Calu3 (cell line): ENCODE measurements at places on chromosomes 16 and 17. TPM values are rescaled to one million over a fixed set of nuclear protein-coding genes. Genes with fewer than 3 reads are reported as not detected.

Gene RND2
- 0.15 and 0.40 TPM in 2 replicates for total RNA-seq

Gene TMIGD1
- not detected in 2 replicates for total RNA-seq

Gene AANAT
- total RNA-seq: not detected in 2 replicates

Gene KIF19
- not detected in 2 replicates for total RNA-seq

Gene MMP15
- total RNA-seq: 81.4 and 93.7 TPM in 2 replicates

Gene ITGAD
- total RNA-seq: not detected in 2 replicates

Gene HOXB4
- 28.0 and 31.1 TPM in 2 replicates for total RNA-seq

Gene RNF40
- total RNA-seq: 130 and 136 TPM in 2 replicates

Gene DHODH
- 19.7 and 21.3 TPM in 2 replicates for total RNA-seq

Gene FOXF1
- total RNA-seq: not detected in 2 replicates

Gene CHST6
- 3.3 and 4.3 TPM in 2 replicates for total RNA-seq

DNA sequence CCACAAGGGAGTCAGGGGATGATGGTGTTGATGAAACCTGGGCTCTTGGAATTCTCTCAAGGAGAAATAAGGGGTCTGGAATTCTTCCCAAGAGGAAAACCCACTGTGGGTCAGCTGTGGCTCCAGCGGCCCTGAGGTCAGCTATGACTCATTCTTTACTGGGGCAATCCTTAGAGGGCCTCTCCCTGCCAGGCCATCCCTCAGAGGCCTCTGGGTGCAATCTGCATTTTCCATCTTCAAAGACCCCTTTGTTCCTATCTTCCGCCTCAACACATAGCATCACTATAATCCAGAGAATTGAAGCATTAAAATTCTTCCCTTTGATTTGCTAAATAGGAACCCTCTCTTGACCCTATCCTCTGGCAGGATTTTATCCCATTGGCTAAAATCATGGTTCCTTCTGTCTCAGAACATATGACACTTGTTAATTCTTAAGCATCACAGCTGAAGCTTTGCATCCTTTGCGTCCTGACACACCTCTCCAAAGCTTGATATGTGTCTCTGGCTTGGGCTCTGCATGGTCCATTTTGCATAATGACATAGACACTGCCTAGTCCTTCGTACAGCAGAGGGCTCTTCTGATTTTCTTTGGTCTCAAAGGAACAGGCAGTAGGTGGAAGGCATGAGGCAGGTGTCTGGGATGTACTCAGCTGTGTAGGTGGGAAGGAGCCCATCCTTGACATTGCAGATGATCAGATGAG, 4.4 kb upstream of the KRT37 start:
- DNase-seq: no peak
- H3K4me3 ChIP-seq: no peak overlapping the region
- no peaks in the 10 kb centered on the region for H3K27me3 ChIP-seq
- H3K36me3 ChIP-seq: no peaks in the 10 kb centered on the region

- peaks cover 18% of the 10 kb centered on the region for H3K27me3 ChIP-seq
- H3K36me3 ChIP-seq: no peaks in the 10 kb centered on the region
- no peak overlapping the region for H3K27ac ChIP-seq
- H3K4me1 ChIP-seq: peaks cover 10% of the 10 kb centered on the region
Measured at GRCh38 chr17:27520491-27521185, 64.4 kb downstream of the KSR1 start.

DNA sequence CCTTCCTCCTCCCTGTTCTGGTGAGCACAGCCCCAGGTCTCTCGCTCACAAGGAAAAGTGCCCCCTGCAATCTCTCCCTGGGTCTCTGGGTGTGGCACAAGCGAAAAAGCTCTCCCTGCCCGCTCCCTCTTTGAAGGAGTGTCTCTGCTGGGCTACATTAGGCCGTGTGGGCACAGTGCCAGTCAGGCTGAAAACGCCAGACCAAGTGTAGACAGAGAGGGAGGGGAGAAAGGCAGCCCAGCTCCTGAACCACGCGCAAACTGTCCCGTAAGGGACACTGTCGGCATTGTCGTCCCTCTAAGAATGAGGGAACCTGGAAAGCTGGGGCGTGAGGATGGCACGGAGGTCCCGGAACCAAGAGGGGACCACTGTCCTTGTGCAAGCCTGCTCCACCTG, 3.9 kb downstream of the SMIM5 start:
- peaks cover 44% of the 10 kb centered on the region for H3K4me1 ChIP-seq
- H3K36me3 ChIP-seq: peaks cover 43% of the 10 kb centered on the region
- no peak for DNase-seq
- no peak overlapping the region for H3K27ac ChIP-seq

GRCh38 chr17:17853811-17854447, 17.1 kb upstream of the SREBF1 start:
- DNase-seq: no peak
- no peak overlapping the region for H3K4me3 ChIP-seq
- H3K36me3 ChIP-seq: no peaks in the 10 kb centered on the region
- peaks cover 5% of the 10 kb centered on the region for H3K4me1 ChIP-seq

- no peaks in the 10 kb centered on the region for H3K27me3 ChIP-seq
- peaks cover 9% of the 10 kb centered on the region for H3K4me1 ChIP-seq
- peaks cover 64% of the 10 kb centered on the region for H3K36me3 ChIP-seq
- DNase-seq: no peak
Measured at GRCh38 chr16:58187665-58188421, 10.1 kb downstream of the CSNK2A2 start.

DNA sequence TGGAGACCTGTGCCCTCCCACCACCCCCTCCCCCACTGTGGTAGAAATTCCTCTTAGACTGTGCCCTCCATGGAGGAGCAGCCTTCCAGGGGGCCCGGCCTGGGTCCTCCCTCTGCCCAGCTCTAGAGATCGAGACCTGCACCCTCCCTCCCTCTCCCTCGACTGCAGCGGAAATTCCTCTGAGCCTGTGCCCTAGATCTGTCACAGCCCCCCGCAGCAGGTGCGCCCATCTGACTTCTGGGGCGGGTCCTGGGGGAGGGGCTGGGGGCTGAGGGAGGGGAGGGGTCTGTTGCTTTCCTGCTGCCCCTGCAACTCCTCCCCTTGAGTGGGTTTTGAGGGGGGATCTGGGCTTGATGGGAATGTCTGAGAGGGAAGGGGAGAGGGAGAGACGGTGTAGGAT, 177.8 kb upstream of the GSE1 start:
- peaks cover 9% of the 10 kb centered on the region for H3K4me1 ChIP-seq
- H3K27ac ChIP-seq: no peak overlapping the region
- H3K36me3 ChIP-seq: no peaks in the 10 kb centered on the region
- H3K4me3 ChIP-seq: no peak overlapping the region
- no peak for DNase-seq
- peaks cover 77% of the 10 kb centered on the region for H3K27me3 ChIP-seq

- no peak overlapping the region for H3K27ac ChIP-seq
- no peaks in the 10 kb centered on the region for H3K27me3 ChIP-seq
- no peak for DNase-seq
- H3K4me1 ChIP-seq: peaks cover 12% of the 10 kb centered on the region
Measured at GRCh38 chr17:69144331-69145255, 2.9 kb upstream of the ABCA6 start.

GRCh38 chr17:63356337-63356757, 89.8 kb downstream of the CYB561 start:
- peaks cover 6% of the 10 kb centered on the region for H3K4me1 ChIP-seq
- H3K36me3 ChIP-seq: no peaks in the 10 kb centered on the region
- H3K27ac ChIP-seq: no peak overlapping the region
- no peak overlapping the region for H3K4me3 ChIP-seq
- no peaks in the 10 kb centered on the region for H3K27me3 ChIP-seq
- no peak for DNase-seq

DNA sequence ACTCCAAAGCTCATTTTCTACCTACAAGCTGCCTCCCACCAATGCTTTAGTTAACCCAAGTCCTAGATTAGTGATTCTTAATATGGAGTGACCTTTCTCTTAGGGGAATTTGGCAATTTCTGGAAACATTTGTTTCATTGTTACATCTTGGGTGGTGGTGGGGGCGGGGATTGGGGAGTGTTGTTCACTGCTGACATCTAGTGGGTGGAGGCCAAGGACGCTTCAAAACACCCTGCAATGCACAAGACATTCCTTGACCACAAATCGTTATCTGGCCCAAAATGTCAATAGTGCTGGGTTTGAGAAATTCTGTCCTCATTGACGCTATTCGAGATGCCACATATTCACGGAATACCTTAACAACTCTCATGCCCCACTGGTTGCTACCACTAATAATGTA, 282.9 kb downstream of the RBFOX1 start:
- no peaks in the 10 kb centered on the region for H3K36me3 ChIP-seq
- no peak overlapping the region for H3K4me3 ChIP-seq
- no peaks in the 10 kb centered on the region for H3K4me1 ChIP-seq
- H3K27me3 ChIP-seq: no peaks in the 10 kb centered on the region
- H3K27ac ChIP-seq: no peak overlapping the region
- no peak for DNase-seq

GRCh38 chr17:47279062-47279801, 25.6 kb downstream of the ITGB3 start:
- DNase-seq: no peak
- peak overlapping the region; percentile 28 for H3K27ac ChIP-seq
- peaks cover 14% of the 10 kb centered on the region for H3K27me3 ChIP-seq
- no peaks in the 10 kb centered on the region for H3K36me3 ChIP-seq

GRCh38 chr17:40032322-40033320, 17.4 kb downstream of the CSF3 start:
- peaks cover 60% of the 10 kb centered on the region for H3K36me3 ChIP-seq
- H3K27me3 ChIP-seq: no peaks in the 10 kb centered on the region
- H3K27ac ChIP-seq: no peak overlapping the region
- H3K4me3 ChIP-seq: no peak overlapping the region

DNA sequence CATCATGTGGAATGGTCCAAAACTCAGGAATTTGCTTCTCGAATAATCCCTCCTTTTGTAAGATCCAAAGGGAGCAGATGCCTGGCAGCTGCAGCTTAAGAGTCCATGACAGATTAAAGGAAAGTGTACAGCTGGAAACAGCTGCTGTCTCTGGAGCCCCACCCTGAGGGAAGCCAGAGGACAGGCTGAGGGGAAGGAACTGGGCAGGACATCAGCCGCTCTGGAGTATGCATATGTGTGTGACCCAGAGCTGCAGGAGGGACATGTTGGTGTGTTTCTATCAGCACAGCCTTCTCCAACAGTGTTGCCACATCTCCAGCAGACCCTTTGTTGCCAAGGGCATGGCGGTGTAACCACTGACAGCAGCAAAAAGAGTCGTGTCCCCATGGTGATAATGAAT, 46.2 kb downstream of the CYB561 start:
- no peak for DNase-seq
- H3K4me3 ChIP-seq: no peak overlapping the region
- no peaks in the 10 kb centered on the region for H3K36me3 ChIP-seq

- peak overlapping the region; percentile 71 for H3K4me3 ChIP-seq
- H3K27ac ChIP-seq: peak overlapping the region; percentile 67
- H3K36me3 ChIP-seq: peaks cover 96% of the 10 kb centered on the region
- peaks cover 87% of the 10 kb centered on the region for H3K4me1 ChIP-seq
Measured at GRCh38 chr17:39702901-39703893, 3.3 kb downstream of the ERBB2 start.

DNA sequence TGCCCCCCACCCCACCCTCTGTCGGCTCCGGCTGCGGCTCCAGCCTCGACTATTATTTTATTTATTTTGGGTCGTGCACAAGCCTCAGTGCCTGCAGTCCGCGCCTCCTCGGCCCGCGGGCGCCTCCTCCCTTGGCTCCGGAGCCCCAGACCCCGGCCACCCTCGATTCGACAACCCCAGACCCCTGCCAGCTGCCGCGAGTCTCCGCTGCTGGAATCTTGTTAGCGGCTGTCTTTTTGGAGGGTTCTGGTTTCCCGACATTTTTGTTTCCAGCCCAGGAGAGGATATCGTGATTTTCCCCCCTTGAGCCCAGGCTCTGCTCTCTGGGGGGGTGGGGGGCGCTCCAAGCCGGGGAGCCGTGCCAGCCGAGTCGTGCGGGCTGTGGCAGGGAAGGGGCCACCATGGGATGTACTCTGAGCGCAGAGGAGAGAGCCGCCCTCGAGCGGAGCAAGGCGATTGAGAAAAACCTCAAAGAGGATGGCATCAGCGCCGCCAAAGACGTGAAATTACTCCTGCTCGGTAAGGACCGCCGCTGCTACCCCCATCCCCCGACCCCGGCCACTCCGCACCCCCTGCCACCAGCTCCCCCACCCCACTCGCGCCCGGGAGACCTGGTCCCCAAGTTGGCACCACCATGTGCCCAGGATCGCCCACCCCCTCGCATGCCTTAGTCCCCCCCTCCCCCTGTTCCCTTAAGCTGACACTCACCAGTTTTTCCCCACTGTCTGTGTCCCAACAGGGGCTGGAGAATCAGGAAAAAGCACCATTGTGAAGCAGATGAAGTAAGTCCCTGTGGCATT, 746 bp downstream of the GNAO1 start:
- H3K27me3 ChIP-seq: peaks cover 90% of the 10 kb centered on the region
- no peaks in the 10 kb centered on the region for H3K4me1 ChIP-seq

GRCh38 chr16:82373976-82374375, 204.0 kb upstream of the MPHOSPH6 start:
- H3K27ac ChIP-seq: no peak overlapping the region
- H3K36me3 ChIP-seq: no peaks in the 10 kb centered on the region
- H3K4me1 ChIP-seq: no peaks in the 10 kb centered on the region
- no peak for DNase-seq
- no peak overlapping the region for H3K4me3 ChIP-seq
- H3K27me3 ChIP-seq: peaks cover 23% of the 10 kb centered on the region

GRCh38 chr16:72112452-72112792, 18.8 kb downstream of the DHX38 start:
- no peaks in the 10 kb centered on the region for H3K27me3 ChIP-seq
- DNase-seq: no peak
- no peaks in the 10 kb centered on the region for H3K4me1 ChIP-seq
- H3K4me3 ChIP-seq: no peak overlapping the region
- no peak overlapping the region for H3K27ac ChIP-seq

- H3K27ac ChIP-seq: no peak overlapping the region
- no peaks in the 10 kb centered on the region for H3K36me3 ChIP-seq
- no peaks in the 10 kb centered on the region for H3K4me1 ChIP-seq
- DNase-seq: no peak
Measured at GRCh38 chr16:12917653-12918052, 16.3 kb downstream of the SHISA9 start.

DNA sequence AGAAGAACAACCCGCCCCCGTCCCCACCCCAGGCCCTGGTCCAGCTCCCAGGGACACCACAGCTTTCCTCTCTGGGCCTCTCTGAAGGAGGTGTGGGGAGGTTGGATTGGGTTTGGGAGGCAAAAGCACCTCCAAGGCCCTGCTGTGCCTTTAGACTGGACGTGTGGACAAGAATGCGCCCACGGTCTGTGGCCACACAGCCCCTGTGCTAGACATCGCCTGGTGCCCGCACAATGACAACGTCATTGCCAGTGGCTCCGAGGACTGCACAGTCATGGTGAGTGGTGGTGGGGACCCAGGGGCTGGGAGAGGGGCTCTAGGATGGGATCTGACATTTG, 3.0 kb downstream of the CORO1A start:
- no peak for DNase-seq
- peaks cover 13% of the 10 kb centered on the region for H3K4me1 ChIP-seq
- H3K27ac ChIP-seq: no peak overlapping the region
- peaks cover 36% of the 10 kb centered on the region for H3K36me3 ChIP-seq
